ENCODE measurements at places on chromosomes 7 and 10.

DNA sequence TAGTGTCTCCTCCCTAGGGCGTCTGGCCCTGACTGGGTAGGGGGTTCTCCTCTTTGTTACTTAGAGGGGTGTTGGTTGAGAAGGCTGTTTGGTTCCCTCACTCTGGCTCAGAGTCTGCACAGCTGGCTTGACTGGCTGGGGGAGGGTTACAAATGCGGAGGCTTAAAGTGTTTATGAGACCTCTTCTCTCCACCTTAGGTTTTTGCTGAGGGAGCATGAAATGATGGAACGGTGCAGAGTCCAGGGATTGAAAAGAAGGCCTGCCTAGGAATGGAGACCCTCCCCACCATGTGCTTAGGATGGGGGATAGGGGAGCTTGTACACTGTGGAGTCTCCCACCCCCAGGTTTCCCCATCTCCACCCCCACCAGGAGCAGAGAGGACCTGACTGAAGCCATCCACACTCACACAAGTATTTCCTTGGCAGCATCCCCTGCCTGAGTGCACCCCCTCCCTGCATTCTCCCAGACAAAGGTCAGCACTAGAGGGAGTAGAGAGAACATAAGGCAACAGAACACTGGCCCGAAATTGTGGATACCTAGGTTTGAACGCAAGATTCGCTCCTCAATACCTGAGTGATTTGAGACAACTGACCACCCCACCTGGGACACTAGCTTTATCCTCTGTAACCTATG lies 1.7 kb upstream of the LDB1 start:
- DNase-seq: no peak

- DNase-seq: no peak
Observed at GRCh38 chr10:84762754-84763394, 434.5 kb downstream of the CCSER2 start.

- DNase-seq: no peak
Observed at GRCh38 chr10:34399013-34399412, 416.1 kb downstream of the PARD3 start.

DNA sequence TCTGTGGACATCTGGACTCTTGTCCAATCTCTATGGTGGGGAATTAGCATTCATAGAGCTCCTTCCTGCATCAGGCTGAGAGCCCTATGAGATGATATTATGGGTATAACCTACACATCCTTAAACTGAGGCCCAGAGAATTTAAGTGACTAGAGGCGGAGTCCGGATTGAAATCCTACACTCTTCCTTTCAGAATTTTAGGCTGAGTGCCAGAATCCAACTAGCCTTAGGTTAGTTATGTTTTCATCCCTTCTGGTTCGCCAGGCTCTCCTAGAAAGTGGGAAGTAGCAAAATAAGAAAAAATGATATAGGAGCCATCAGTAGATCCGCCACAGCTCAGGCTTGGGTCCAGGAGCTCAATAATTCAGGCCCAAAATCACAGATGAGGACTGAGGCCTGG lies 212.5 kb downstream of the GLI3 start:
- DNase-seq: no peak

DNA sequence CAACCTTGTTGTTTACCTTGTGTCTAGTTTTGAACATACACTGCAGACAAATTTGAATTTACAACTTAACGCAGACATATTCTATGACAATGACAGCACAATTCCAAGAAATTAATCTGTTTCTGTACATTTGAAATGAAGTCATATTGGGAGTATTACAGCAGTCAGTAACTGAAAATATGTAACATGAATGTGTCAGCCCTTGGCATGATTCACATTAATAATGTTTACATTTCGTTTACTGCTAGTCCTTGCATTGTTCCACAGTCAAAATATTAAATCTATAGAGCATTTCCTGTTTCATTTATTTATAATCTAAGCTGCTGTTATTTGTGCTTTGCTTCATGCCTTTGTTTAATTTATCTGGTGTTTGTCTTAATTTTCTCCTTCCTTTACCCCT lies 80.4 kb downstream of the NOC3L start:
- no peak for DNase-seq

DNA sequence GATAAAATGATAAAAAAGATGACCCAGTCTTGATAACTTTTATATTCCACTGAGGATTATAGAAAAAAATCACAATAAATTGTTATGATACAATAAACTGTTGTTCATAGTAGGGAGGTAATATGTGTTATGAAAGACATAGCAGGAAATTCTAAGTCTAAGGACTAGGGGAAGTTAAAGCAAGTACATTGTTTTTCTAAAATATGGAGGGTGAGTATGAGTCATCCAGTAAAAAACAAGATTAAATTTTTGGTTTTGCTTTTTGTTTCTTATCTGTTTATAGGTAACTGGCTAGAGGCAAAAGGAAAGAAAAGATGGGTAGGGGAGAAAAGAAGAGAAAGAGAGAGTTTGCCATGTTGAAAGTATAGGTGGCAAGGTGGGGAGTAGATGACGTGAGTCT lies 188.4 kb downstream of the POLR1F start:
- DNase-seq: no peak

GRCh38 chr7:33842150-33842549 lies 63.2 kb upstream of the BMPER start:
- no peak for DNase-seq

DNA sequence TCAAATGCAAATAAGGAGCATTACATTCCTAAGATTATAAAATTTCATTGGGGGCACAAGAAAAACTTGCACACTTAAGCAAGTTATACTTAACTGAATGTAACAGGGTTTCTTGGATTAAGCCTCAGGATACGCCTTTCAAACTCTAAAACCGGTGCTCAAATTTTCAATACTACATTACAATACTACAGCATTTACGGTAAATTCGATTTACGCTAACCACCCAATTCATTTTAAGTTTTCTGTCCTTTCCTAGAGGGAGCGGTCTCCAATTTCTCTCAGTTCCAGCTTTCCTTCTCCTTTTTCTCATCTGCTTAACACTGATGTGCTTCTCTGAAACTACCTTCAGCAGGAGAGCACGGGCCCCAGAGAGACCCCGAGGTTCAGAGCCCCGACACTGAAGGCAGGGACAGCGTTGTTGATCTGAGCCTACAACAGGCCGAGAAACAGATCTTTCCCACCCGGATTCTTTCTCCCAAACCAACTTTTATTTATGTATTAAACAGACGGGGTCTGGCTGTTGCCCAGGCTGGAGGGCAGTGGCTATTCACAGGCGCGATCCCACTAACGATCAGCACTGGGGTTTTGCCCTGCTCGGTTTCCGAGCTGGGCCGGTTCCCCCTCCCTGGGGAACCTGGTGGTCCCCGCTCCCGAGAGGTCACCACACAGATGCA lies 798 bp downstream of the ZNF425 start:
- no peak for DNase-seq

DNA sequence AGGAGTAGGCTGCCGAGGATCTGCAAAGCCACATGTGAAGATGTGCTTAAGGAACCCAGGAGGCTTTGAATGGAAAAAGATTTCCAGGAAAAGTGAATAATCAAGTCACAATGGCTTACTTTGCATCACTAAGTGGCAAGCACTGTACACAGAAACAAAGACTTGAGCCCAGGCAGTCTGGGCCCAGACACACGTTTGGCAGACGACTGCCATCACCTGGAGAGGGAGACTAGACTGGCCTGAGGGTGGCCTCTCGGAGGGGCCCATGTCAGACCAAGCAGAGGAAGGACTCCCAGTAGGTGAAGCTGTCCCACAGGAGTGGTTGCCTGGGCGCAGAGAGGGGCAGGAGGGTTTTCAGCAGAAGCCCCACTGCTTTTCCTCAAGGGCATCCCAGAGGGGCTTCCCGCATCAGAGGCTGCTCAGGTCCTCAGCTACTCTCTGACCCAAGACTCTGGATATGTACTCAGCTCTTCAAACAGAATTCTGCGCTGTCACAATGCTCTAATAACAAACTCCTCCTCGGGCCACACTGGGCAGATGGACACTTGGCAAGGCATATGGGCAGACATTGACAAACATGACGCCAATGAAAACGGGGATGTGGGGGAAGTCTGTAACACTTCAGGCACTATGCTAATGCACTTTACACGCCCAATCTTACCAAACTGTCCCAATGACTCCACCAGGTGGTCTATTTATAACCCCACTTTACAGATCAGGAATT lies 27.9 kb upstream of the FRAT2 start:
- no peak for DNase-seq

GRCh38 chr7:8931906-8932646 lies 498.7 kb downstream of the NXPH1 start:
- no peak for DNase-seq

GRCh38 chr7:135859538-135859937 lies 110.9 kb upstream of the FAM180A start:
- no peak for DNase-seq

GRCh38 chr10:22049635-22050034 lies 46.1 kb upstream of the DNAJC1 start:
- no peak for DNase-seq

DNA sequence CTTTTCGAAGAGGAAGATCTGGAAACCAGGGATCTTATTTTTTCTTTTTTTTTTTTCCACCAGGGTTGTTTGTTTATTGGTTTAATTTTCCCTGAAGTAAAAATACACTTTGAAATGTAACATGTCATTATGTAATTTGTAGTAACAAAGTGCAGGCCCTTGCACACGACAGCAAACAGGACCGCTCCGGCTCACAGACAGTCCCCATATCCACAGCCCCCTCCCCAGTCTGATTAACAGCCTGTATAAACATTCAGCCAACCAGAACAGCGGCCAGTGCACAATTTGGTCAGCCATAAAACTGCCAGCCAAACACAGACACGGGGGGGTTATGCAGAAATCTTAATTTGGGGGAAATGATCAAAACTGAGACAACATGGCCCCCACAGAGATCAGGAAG lies 431.6 kb upstream of the NPVF start:
- DNase-seq: no peak

- no peak for DNase-seq
Observed at GRCh38 chr7:14395860-14396259, 406.4 kb upstream of the ETV1 start.

DNA sequence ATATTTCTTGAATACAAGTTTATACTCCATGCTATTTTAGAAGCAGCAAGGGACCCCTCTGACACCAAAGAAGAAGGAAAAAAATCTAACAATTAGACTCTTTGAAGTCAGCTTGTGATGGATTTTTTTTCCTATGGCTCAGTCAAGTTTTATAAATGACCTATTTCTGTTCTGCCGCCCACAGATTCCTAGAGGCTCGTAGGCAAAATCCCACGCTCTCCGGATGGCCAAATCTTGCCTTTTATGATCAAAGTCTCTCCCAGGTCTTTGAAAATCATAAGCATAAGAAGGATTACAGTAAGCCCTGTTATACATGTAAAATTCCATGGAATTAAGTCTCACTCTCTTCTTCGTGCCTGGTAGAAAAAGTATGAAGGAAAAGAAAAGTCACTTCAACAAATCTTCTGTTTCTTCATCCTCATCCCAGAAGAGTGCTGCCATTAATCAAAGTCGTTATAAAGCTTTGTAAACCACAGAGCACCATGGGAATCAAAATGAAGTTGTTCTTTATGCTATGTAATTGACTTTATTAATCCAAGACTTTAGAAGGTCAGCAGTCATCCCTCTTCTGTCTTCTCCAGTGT lies 33.1 kb downstream of the ASB13 start:
- no peak for DNase-seq

DNA sequence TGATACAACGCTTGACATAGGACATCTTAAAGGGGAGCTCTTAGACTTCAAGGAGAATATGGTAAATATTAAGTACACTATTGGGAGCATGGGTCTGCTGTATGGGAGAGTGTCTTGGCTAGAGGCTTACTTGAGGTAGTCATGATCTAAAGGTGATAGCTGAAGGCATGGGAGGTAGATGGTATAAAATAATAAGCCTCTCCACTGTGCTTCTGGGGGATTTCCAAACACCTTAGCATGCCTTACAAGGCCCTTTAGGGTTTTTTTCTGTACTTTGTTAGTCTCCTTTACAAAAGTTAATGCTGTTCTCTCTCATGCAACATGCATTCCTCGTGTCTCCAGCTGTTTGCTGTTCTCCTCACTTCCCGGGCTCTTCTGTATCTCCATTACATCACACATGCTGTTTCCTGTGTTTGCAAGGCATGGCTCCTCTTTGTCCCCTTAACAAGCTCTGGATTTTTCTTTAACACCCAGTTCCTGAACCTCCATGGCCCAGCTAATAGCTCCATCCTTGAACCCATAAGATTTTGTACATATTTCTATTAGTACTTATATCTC lies 449.7 kb downstream of the AUTS2 start:
- DNase-seq: no peak

- no peak for DNase-seq
Observed at GRCh38 chr7:116953372-116953905, at the start of gene ST7. Gene ST7, plus strand, starts transcription at chr7:116953501. Its CDS starts 40 bp downstream, at chr7:116953541.

DNA sequence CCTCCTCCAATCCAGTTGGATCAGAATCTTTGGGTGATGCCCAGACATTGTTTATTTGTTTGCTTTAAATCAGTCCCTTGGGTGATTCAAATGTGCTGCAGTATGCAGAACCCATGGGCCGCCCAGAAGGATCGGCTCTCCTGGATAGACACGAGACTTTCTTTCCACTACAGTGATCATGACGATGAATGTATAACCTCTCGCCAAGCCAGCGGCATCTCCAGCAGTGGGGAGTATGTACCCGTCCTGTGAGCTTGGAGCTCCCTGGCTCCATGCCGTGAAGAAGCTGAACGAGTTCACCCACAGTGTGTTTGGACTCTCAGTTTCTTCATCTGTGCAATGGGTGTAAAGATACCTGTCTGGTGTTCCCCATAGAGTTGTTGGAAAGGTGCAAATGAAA lies 162.3 kb downstream of the CAMK1D start:
- DNase-seq: no peak

DNA sequence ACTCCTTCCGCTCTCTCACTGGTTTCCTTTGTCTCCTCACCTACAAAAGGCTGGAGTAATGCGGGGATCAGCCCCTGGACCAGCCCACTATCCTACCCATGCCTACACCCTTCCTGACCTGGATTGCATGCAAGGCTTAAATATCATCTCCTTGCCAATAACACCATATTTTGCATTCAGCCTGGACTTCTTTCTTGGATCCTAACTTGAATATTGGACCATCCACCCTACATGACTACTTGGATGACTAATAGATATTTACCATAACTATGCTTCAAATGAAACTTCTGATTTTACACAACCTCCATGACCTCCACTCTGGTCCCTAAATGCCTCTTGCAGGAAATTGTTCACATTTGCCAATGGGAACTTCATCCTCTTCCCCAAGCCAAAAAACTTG lies 188.3 kb upstream of the AKR1E2 start:
- DNase-seq: no peak

DNA sequence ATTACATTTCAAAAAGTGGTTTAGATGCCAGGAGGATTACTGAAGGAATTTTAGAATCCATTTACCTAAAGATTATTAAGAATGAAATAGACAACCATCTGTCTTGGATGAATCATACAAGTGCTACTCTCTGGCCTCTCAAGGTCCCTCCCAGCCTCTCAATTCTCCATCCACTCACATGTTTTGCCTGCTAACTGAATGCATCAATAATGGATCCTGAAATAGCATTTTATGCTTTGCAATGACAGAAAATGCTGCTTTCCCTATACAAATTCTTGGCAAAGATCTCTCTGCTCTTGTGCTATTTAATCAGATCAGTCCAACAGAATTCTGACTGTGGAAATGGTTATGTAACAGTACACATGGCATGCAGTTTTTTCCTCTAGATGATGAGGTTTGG lies 68.1 kb downstream of the HBP1 start:
- DNase-seq: no peak

Measured in AG09309 (cell line).